ENCODE measurements at places on chromosomes 6 and 20.

- no peak for DNase-seq
These were observed 59.9 kb upstream of the HBS1L start for GRCh38 chr6:135114355-135115145.

GRCh38 chr6:149230712-149231460 is 86.6 kb upstream of the TAB2 start:
- DNase-seq: no peak

GRCh38 chr20:24766826-24767622 is 182.0 kb upstream of the CST7 start:
- DNase-seq: no peak

GRCh38 chr6:159089443-159089842 is 44.7 kb upstream of the TAGAP start:
- no peak for DNase-seq

- DNase-seq: no peak
These were observed 50.1 kb downstream of the FOXC1 start for GRCh38 chr6:1659816-1660215.

GRCh38 chr6:40500227-40500626 is 86.9 kb downstream of the LRFN2 start:
- DNase-seq: no peak

GRCh38 chr20:53902968-53903651 is 167.3 kb downstream of the BCAS1 start:
- DNase-seq: no peak

- no peak for DNase-seq
These were observed 1.4 kb downstream of the TFAP2D start for GRCh38 chr6:50714487-50715379.

DNA sequence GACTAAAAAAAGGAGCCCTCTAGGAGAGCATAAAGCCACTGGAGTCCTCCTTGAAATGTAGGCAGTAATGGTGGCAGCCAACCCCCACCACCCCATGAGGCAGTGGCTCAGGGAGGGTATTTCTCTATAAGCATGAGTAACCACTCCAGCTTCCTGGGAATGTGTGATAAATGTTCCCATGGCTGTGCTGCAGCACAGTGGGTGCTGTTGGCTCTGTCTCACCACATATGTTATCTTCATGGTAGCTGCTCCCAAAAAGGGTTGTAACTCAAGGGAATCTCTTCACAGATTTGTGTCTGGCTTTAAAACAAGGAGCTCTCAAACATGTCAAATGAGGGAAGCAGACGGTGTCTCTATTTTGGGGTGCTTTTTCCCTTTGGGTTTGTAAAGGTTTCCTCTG is 7.5 kb upstream of the PHACTR1 start:
- DNase-seq: no peak

- no peak for DNase-seq
These were observed 3.7 kb downstream of the SCGN start for GRCh38 chr6:25655723-25656122.

DNA sequence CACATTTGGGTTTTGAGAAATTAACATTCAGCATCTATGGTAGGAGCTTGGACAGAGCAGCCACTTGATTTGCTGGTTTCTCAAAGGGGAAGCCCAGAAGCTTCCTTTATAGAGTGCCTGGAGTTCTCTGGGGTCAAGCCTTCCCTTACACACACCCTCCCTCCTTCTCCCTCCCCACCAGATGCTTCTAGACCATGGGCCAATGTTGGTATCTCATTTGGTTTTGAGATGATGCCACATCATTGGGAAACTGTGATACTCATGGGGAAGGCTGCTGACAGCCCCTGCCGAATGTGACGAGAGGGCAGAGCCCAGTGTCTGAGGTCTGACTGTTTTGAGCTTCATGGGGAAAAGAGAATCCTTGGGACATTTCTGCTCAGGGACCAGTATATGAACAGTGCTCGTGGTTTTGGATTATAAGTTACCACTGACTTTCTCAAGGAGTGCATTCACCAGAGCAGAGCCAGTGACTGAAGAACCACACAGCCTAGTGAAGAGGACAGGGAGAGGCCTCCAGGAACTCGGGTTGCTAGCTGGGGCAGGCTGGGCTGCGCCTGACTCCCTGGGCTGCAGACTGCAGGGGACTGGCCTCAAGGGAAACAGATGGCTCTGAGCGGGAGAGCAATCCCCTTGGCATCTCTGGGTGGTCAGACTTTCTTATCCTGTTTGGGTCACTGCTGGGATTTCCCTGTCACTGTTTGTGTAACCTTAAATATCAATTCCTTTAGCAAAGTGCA is 46.4 kb upstream of the CST5 start:
- DNase-seq: peak; percentile 39

DNA sequence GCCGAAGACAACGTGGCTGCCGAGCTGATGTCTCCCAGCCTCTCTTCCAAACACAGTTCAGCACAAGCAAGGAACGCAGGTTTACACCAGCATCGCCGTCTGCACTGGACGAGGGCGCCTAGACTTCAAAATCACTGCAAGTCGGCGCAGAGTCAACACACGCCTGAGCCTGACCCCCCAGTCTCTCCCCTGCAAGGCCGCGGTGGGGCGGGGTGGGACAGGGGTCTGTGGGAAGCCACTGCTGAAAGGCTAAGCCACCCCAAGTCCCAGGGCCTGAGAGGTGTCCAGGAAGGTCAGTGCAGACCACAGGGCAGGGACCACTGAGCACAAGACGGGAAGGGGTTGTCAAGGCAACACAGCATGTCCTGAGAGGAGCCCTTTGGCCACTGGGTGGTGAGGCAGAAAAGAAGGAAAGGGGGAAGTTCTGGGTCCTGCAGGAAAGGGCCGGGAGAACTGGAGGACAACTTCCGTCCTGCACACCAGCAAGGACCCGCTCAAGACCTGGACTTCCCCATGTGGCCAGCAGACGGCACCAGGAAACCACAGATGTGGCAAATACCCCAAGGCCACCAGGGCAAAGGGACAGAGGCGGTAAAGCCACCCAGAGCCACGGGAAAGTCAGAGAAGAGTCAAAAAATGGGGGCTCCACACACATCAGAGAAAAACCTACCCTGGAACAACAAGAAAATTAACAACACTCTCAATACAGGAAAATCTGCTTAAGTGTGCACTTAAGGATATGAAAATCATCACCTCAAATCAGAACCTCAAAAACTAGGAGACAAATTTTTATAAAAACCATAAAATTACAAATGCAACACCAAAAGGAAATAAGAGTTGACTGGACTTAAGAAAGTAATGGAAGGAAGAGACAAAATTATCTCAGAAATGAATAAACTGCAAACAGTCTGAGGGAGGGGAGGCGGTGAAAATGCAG is 84.8 kb downstream of the TAF4 start:
- DNase-seq: no peak

GRCh38 chr6:111625461-111626391 is 20.0 kb upstream of the TRAF3IP2 start:
- DNase-seq: peak; percentile 83
